ENCODE measurements at places on chromosomes 5 and 9. TPM values are rescaled to one million over a fixed set of nuclear protein-coding genes. Genes with fewer than 3 reads are reported as not detected.

LCN6 gene
- polyA plus RNA-seq = not detected

DNA sequence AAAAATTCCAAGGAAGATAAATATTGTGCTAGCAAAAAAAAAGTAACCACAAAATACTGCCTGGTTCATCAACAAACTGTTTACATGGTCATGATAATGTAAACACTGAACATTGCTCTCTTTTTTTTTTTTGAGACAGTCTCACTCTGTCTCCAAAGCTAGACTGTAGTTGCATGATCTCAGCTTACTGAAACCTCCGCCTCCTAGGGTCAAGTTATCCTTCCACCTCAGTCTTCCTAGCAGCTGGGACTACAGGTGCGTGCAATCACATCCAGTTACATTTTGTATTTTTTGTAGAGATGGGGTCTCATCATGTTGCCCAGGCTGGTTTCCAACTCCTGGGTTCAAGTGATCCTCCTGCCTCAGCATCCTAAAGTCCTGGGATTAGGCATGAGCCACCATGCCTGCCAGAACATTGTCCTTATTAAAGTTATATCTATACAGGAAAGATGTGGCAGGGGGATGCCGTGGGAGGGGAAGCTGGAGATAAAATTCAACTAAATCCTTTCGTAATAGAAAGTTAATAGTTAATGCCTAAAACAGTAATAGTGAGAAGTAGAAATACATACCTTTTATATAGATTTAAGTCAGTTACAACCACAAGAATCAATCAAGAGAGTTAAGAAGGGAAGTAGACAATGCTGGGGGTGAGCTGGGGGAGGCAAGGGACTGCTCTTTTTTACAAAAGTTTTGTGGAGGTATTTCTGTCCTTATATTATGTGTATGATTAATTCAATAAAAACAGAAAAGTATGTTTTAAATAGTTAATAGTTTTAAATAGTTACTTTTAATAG is 52.3 kb downstream of the RGMB start:
- DNase-seq = no peak

GRCh38 chr5:35672995-35673394 is 55.3 kb downstream of the SPEF2 start:
- no peak for DNase-seq

ACOT12 gene
- polyA plus RNA-seq = 0.90 TPM

CANX gene
- polyA plus RNA-seq = 591 TPM
